Karpas-422 (cell line): ENCODE measurements at places on chromosomes 2 and 18. TPM values are rescaled to one million over a fixed set of nuclear protein-coding genes. Genes with fewer than 3 reads are reported as not detected.

MPP4 gene
- total RNA-seq: 0.45 TPM in 1 of 2 replicates, not detected in the other

ALK gene
- not detected in 2 replicates for total RNA-seq

OR6B2 gene
- not detected in 2 replicates for total RNA-seq

MYO5B gene
- 0.97 TPM in 1 of 2 replicates, not detected in the other for total RNA-seq

- H3K4me3 ChIP-seq: no peak overlapping the region
- no peaks in the 10 kb centered on the region for H3K27me3 ChIP-seq
- H3K27ac ChIP-seq: no peak overlapping the region
- DNase-seq: no peak
- H3K4me1 ChIP-seq: no peaks in the 10 kb centered on the region
- H3K36me3 ChIP-seq: no peaks in the 10 kb centered on the region
Measured at GRCh38 chr18:6866552-6867085, 137.1 kb downstream of the ARHGAP28 start.

GRCh38 chr2:235399895-235400294 lies 93.9 kb upstream of the AGAP1 start:
- no peaks in the 10 kb centered on the region for H3K36me3 ChIP-seq
- DNase-seq: no peak
- no peaks in the 10 kb centered on the region for H3K4me1 ChIP-seq

DNA sequence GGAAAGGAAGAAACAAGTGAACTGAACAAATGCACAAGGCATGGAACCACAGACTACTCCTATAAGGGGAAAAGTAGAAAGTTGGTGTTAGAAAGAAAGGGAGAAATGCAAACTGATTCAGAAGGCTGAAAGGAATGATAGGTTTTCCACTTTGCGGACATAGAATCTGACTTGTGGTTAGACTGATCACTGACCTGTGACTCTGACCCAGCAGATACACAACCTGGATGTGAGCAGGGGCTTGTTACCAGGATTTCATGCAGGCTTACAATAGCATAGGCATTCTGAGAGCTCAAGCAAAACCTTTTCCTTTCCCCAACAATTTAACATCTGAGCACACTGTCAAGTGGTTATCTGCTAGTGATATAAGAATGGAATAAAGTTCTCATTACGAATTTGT lies 237.0 kb upstream of the CDH20 start:
- no peaks in the 10 kb centered on the region for H3K4me1 ChIP-seq
- DNase-seq: no peak
- H3K4me3 ChIP-seq: no peak overlapping the region

DNA sequence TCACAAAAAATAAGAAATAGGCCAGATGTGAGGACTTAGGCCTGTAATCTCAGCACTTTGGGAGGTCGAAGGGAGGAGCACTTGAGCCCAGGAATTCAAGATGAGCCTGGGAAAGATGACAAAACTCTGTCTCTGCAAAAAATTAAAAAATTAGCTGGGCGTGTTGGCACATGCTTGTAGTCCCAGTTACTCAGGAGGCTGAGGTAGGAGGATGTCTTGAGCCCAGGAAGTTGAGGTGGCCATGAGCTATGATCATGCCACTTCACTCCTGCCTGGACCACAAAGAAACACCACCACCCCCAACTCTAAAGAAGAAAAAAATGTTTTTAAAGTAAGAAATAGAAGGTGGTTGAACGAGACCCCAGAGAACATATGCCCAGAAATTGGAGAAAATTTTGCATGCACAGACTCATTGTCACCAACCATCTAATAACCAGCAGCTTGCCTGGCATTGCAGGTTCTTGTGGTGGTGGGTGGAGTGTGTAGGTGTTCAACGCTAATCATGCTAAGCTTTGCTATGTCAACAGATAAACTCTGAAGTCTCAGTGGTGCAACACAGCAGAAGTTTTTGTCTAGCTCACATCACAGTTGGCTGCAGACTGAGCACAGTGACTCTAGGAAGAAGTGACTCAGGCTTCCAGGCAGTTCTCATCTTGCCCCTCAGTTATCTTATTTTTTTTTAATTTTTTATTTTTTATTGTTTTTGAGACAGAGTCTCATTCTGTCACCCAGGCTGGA lies 18.6 kb downstream of the ARL4C start:
- no peaks in the 10 kb centered on the region for H3K27me3 ChIP-seq
- no peak overlapping the region for H3K4me3 ChIP-seq
- DNase-seq: no peak
- no peak overlapping the region for H3K27ac ChIP-seq
- H3K4me1 ChIP-seq: no peaks in the 10 kb centered on the region

GRCh38 chr2:216283038-216283900 lies 89.0 kb downstream of the MARCHF4 start:
- no peak overlapping the region for H3K4me3 ChIP-seq
- no peak overlapping the region for H3K27ac ChIP-seq
- DNase-seq: peak; percentile 86
